Activated T-helper 9 cell treated with anti-CD3 and anti-CD28 coated beads, Interleukin-2, amount 50 U/mL, for 16 hours (primary cell): ENCODE measurements at places on chromosomes 7 and 10.

GRCh38 chr7:27189997-27190748 is 5.1 kb upstream of the HOXA11 start:
- DNase-seq, result no peak

DNA sequence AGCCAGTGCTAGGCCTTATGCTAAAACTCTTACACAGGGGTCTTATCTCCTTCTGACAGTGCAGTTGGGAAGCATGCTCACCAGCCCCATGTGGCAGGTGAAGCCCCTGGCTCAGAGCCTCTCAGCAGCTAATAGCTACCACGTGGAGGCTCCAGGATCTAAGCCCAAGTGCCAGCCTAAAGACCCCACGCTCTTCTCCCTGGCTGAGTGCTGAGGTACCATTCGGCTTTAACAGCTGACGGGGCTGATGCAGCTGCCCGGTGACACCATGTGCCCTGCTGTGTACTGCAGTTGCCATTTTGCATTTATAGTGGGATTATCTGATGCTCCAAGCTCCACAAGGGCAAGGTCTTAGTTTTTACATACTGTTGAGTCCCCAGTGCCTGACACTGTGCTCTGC is 515.7 kb upstream of the GALNT17 start:
- no peak for DNase-seq

DNA sequence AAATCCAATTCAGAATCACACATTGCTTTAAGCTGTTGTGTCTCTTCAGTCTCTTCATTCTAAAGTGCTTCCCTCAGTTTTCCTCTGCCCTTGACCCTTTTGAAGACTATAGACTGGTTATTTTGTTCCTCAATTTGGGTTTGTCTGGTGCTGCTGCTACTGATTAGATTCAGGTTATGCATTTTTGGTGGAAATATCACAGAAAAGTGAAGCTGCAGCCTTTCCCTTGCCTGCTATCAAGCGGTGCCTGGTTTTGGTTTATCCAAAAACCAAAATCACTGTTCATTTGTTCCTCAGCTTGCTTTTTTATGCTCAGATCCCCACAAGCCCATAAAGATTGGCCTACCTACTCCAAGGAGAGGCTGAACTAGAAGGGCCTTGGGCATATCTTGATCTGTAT is 55.2 kb downstream of the ELMO1 start:
- DNase-seq, result no peak

DNA sequence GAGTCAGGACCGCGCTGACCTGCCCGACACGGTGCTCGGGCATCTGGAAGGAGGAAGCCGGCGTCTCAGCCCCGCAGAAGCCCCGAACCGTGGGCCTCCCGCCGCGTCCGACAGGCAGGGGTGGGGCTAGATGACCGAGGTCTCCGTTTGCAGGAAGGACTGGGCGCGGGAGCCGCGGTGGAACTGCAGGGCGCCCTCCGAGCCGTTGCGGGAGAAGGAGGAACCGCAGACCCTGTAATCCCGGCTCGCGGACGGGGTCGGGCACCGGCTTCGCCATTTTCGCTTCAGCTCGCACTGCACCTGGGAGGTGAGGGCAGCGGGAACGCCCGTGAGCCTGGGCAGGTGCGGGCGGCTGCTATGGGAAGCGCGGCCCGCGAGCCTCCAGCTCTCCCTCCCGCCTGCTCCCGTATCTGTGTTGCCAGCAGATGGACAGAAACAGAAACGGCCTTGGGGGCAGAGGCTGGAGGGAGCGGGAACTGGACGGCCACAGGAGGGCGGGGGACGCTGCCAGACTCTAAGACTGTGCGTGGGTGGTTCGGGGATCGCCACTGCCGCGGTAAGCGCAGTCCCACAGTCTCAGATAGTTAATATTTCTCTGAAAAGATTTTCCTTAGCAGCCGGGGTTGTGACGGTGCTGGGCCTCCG is 114.1 kb downstream of the VIPR2 start:
- no peak for DNase-seq

GRCh38 chr7:80632139-80632538 is 6.3 kb upstream of the CD36 start:
- DNase-seq, result no peak
